Left colon (tissue), 2 donors: ENCODE measurements at places on chromosomes 7 and 10. TPM values are rescaled to one million over a fixed set of nuclear protein-coding genes. Genes with fewer than 3 reads are reported as not detected.

VSTM4 gene
- 1.4 TPM for total RNA-seq

PLA2G12B gene
- total RNA-seq: 29.5 TPM

PLEKHS1 gene
- total RNA-seq: 12.2 TPM

DNA sequence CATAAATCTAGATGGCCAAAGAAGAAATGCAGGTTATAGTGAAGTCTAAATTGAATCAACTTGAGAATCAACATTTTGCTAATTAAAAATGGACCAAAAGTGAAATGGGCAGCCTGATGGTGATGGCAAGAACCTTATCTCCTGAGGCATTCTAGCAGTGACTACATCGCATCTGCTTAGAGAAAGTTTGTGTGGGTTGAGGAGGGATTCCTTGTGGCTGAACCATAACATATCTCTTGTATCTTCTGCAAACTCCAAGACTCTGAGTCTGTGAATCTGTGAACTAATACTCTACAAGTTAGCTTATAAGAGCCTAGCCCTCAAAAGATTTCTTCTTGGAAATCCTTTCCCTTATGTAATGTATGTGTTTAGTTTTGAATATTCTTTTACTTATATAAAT lies 85.6 kb downstream of the PRKG1 start:
- DNase-seq: no peak

GRCh38 chr7:138838166-138838565 lies 40.2 kb upstream of the ATP6V0A4 start:
- DNase-seq: no peak

GRCh38 chr10:14712991-14713424 lies 61.7 kb downstream of the FAM107B start:
- no peak for DNase-seq

- DNase-seq: peak; percentile 82
Observed at GRCh38 chr10:80459047-80459865, 5.1 kb downstream of the TSPAN14 start.

DNA sequence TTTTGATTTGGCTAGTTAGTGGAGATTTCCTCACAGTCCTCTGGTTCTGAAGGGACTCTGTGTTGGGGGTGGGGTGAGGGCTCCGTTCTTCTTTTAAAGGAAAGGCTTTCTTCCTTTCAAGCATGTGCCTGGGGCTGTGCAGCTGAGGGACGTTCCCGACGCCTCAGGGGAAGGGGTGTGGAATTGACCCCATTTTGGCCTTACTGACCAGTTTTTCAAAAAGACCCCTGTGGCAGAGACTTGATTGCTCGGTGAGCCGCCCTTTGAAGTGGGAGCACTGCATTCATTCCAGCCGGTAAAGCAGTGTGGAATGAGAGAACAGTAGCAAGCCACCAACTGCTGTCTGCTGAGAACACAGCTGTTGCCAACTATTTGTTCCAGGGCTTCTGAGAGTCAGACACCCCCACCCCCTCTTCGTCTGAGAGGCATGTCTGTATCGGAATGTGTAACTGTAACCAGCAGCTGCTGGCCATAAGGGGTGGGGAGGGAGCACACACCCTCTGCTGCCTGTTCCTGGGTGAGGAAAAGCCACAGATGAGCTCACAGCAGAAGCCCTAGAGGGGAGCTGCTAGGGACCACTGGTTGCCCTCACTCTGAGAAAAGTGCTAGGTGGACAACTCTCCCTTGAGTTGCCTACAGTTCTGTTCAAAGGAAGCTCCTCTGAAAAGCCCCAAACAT lies 33.2 kb downstream of the WBP1L start:
- DNase-seq: peak; percentile 35

- DNase-seq: no peak
Observed at GRCh38 chr10:34098821-34099567, 716.1 kb downstream of the PARD3 start.

GRCh38 chr10:629186-629998 lies 60.1 kb downstream of the DIP2C start:
- DNase-seq: no peak
